ENCODE measurements at places on chromosomes 5 and 9.
A peak's percentile ranks its signal among the peaks of the same experiment; 100 is the strongest.

- no peak for DNase-seq
Measured at GRCh38 chr9:21685502-21685901, 116.9 kb upstream of the MTAP start.

DNA sequence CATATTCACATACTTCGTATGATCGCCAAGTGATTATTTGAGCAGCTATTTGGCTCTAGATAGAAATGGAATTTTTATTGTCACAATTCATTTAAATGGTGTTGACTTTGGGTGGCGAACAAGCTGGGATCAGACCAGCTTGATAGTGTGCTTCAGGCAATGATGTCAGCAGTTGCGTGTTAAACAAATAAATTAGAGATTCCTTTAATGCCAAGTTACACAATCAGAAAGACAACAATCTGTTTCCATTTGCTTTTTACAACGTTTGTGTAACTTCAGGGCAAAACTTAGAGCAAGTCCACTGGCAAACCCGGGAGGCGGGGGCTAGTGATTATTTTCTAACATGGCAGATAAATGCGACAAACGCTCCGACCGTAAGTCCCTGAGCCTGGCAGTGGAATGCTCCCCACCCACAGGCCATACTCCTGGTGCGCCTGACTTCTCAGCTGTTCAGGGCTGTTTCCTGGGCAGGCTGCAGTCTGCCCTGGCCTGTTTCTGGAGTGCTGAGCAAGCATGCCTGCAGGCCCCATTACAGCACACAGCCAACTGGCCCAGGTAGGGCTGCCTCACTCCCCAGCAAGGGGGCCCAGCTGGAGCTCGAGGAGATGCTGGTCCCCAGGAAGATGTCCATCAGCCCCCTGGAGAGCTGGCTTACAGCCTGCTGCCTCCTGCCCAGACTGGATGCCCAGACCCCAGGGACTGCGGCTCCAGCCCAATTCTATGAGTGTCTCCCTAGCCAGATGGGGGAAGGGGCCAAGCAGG lies 88.7 kb downstream of the BASP1 start:
- DNase-seq = no peak

- DNase-seq = no peak
Measured at GRCh38 chr9:118269623-118270022, 565.4 kb downstream of the TLR4 start.

GRCh38 chr9:89234205-89235067 lies 55.8 kb upstream of the SHC3 start:
- DNase-seq = no peak

GRCh38 chr5:32531885-32532520 lies 53.4 kb upstream of the SUB1 start:
- no peak for DNase-seq

DNA sequence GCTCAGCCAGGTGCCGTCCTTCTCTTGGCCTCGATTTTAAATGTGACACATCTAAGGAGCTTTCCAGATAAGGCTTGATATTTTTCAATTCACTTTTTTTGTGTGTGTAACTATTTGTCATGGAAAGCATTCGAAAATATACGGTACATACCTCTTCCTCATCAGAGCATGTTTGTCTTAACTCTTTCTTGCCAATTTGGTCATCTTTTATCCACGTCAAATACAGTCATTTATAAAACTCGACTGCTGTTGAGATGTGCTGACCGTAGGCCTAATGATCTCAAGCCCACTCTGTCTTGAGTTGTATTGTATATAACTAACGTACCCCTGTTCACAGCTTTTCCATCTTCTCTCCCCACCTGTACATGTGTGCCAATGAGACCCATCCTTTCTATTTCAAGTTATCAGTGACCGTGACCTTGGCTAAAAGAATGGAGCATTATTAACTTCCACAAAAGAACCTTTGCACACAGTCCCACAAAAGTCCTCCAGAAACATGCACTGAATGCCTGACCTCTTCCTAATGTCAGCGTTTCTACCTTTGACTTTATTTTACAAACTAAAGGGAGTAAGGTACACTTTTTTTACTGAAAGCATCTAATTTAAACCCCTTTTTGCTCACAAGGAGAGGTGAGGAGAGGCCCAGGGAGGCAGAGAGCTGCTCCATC lies 61.6 kb downstream of the IPPK start:
- no peak for DNase-seq

- DNase-seq = no peak
Measured at GRCh38 chr5:127941646-127942045, 141.9 kb upstream of the SLC12A2 start.

DNA sequence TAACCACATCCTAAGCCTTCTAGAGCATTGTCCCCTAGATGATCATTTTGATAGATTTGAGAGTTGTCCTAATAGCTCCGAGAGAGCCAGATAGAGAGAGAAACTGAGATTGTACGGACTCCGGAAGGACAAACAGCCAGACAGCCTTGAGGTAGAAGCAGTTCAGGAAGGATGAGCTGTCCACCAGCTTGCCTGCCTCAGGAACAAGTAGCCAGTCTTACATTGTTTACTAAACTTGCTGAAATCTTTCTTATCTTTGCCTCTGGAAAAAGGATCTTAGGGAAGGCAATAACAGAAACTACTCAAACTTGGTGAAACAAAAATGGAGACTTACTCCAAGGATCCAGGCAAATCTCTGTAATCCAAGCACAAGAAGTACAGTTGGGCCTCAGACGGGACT lies 39.0 kb upstream of the SAP30L start:
- no peak for DNase-seq

DNA sequence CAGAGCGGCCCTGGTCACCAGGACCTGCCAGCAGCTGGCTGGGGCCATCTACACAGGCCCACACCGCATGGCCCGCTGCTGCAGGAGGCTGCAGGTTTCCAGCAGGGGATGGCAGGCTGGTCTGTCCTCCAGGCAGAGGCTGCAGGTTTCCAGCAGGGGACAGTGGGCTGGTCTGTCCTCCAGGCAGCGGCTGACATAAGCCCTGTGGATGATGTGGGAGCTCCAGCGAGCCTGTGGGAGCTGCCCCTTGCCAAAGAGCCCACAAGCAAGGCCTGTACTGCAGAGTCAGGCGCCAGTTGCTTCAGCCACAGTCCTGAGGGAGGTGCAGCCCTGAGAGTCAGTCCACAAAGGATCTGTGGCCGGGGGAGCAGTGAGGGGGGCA lies 18.5 kb downstream of the TPPP start:
- DNase-seq = peak; percentile 61

DNA sequence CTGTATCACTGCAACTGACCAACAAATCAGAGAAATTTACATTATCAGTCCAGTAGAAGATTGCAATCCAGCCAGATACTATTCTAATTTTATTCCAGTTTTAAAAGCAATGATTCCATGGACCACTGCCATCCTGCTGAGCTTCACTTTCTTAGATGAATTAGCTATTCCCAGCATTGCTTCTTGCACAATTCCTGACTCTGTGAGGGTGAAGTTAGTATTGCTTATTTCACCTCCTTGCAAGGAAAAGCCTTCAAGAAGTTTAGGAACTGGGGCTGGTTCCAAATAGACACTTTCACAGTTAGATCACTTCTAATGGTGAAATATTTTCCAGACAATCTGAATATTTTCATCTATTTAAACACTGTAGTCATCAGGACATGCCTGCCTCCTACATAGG lies 338.6 kb upstream of the TNC start:
- DNase-seq = no peak

DNA sequence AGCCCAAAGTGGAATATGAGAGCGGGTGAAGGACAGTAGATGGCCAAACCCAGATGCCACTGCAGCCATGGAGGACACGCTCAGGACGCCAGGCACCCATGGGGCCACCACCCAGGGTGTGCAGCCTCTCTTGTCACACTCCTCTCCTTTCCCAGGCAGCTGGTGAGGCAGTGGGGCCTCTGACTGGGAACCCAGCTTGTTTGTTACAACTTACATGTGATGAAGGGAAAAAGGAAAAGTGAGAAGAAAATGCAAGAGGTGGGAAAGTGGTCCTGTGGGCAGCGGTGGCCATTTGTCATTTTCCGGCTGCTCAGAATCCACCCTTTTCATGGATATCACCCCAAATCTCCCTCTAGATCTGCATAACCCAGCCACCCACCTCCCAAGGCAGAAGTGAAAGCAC lies 62.7 kb upstream of the UNC5A start:
- no peak for DNase-seq

GRCh38 chr9:136750526-136750925 lies 2.2 kb upstream of the LCN6 start:
- no peak for DNase-seq
